ENCODE measurements at places on chromosomes 5 and 9.
A peak's percentile ranks its signal among the peaks of the same experiment; 100 is the strongest.

GRCh38 chr9:92029553-92029952 lies 79.5 kb upstream of the ROR2 start:
- no peak for DNase-seq

GRCh38 chr9:82598241-82599039 lies 464.5 kb downstream of the RASEF start:
- DNase-seq = no peak

GRCh38 chr9:16817514-16817913 lies 53.0 kb downstream of the BNC2 start:
- DNase-seq = no peak

- DNase-seq = peak; percentile 71
Measured at GRCh38 chr9:15135164-15135792, 171.7 kb downstream of the TTC39B start.

DNA sequence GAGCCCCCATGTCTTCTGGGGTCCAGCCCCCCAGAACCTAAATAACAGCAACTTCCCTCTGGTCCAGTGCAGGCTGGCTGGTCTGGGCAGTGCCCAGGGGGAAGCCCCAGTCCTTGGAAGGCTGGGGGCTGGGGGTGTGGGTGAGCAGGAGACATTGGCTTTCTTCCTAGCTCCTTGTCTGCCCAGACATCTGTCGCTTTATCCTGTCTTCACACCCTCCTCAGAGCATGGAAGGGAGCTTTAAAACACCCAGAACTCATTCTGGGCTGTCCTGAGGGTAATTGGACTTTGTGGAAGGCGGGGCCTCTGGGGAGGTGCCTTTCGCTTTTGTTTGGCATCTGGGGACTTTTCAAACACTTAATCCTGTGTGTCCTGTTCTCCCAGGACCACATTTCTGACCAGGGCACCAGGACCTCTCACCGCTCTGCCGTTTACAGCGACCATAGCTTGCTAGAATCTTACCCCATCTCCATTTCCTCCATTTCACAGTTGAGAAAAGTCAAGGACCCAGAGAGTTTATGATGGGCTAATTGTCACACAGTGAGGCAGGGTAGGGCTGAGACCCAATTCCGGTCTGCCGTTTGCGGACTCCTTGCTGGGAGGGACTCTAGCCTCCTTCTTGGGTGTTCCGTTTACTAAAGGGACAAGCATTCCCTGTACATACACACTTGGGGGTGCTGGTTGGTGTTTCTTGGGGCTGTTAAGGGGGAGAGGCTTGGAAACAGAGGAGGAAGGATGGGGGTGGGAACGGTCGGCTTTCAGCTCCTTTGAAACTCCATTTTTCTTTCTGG lies 1.1 kb downstream of the GSN start:
- DNase-seq = no peak

DNA sequence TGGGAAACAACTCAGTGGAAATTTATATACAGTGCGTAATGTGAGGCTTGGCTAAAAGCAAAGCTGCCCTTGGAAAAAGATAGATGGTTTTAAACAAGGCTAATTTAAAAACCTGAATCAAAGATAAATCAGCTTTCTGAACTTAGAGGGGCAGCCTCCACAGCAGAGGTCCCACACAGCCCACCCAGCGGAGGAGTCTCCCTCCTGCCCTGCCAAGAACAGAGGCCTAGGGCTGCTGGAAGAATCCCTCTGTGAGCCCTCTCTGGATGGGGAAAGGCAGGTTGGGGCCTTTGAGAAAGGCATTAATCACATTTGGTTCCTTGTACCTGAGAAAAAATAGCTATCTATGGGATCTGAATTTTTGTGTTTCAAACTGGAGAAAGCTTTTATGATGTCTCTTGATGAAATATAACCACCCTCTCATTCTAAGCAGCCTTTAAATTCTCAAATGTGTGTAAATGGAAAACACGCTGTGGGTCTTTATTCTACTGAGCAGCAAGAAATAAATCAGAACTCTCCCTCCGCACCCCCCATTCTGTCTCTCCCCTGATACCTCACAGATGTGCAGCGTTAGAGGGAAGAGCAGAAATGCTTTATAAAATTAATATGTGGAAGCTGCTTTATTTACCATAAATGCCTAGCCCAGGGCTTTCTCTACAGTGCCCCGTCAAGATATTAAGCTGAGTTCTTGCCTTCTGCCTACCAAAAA lies 329.2 kb downstream of the EFNA5 start:
- DNase-seq = no peak

- no peak for DNase-seq
Measured at GRCh38 chr5:159545156-159545555, 214.9 kb upstream of the IL12B start.

DNA sequence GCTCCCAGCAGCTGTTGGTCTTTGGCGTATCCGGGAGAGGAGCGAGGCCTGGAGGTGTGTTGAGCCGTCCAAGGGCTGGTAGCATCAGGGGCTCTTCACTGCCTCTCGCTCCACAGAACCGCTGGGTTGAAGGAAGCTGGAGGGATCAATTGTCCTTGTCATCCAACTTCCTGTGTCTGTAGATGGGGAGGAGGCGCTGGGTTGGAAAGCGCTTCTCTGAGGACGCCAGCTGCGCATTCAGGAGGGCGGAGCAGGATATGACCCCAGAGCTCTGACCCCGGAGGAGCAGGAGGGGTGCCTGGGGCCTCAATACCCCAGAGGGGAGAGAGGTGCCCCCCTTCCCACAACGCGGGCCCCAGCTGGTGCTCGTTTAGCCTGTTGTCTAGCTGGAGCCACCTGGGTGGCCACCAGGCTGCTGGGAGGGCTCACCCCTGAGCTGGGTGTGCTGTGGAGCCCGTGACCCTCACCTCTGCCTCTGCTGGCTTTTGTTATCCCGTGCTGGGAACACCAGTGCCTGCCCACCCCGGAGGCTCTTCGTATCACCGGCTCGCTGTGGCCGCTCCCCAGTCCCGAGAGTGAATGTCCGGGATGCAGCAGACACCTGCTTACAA lies 2.0 kb upstream of the DBH start:
- DNase-seq = no peak

DNA sequence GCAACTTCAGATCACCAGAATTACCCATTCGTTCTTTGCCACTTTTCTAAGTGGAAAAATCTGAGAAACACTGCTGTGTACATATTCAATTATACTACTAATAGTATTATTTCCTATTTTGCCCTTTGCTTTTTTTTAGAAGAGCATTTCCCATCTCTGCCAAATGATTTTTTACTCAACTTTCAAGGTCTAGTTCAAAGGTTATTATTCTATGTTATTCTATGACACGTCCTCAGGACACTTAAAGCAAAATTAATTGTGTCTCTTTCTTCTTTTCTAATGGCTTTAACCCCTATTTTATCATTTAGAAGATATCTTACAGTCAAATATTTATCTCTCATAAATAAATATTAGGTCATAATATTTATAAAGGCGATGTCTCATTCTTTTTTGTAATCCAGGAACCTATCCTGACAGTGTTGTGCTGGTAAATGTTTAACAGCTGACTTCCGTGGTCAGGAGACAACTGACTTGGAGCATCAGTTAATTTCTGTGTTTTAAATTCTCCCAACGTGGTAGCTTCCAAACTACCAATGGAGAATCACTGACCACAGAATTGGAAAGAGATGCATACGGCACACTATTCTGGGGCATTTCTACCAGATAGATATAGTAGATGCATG lies 375.2 kb downstream of the ARRDC3 start:
- no peak for DNase-seq

- DNase-seq = no peak
Measured at GRCh38 chr5:121027636-121028035, 563.5 kb downstream of the PRR16 start.

- no peak for DNase-seq
Measured at GRCh38 chr5:173512637-173513435, 103.6 kb downstream of the BOD1 start.

DNA sequence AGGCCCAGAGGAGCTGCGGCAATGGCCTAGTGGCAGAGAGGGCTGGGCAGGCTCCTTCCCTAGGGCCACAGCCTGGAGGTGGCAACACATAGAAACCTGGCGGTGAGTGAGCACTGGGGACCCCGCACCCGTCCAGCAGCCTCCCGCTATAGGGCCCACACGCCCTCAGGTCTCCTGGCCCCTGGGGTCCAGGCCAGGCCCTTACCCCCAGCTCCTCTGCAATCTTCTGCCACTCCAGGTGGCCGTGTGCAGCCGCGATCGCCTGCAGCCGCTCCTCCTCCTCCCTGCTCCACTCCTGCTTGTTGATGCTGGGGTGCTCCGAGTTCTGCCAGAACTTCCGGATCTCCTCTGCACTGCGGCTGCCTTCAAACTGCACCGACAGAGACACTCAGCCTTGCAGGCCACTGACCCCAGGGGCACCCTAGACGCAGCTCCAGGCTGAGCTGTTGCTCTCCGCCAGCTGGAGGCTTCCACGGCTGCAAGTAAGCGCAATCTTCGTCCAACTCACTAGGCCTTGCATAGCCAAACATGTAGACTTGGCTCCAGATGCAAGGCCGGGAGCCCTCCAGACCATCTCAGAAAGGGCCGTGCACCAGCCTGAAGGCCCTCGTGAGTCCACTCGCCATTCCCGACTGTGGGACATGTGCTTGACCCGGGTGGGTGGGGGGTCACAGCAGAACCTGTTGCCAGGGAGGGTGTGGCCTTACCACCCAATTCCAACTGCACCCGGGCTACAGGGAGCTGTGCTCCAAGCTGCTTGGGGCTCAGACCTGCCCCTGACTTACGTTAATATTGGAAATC lies 8.0 kb downstream of the SNAPC4 start:
- DNase-seq = no peak

DNA sequence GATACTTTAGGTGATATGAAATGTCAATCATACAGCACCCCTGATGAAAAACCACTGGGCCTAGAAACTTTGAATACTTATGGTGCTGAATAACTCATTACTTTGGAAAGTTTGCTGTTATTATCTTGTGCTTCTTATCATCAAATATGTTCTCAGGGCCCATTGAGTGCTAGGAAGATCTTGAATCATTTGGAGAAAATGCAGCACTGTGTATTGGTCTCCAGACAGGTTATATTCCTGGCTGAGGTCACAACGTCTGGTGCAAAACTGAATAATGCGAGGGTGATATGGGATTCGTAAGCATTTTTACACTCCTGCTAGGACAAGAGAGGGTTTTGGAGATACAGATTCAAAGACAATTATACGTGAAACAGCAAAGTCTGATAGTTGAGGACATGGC lies 249.4 kb upstream of the TNC start:
- no peak for DNase-seq

DNA sequence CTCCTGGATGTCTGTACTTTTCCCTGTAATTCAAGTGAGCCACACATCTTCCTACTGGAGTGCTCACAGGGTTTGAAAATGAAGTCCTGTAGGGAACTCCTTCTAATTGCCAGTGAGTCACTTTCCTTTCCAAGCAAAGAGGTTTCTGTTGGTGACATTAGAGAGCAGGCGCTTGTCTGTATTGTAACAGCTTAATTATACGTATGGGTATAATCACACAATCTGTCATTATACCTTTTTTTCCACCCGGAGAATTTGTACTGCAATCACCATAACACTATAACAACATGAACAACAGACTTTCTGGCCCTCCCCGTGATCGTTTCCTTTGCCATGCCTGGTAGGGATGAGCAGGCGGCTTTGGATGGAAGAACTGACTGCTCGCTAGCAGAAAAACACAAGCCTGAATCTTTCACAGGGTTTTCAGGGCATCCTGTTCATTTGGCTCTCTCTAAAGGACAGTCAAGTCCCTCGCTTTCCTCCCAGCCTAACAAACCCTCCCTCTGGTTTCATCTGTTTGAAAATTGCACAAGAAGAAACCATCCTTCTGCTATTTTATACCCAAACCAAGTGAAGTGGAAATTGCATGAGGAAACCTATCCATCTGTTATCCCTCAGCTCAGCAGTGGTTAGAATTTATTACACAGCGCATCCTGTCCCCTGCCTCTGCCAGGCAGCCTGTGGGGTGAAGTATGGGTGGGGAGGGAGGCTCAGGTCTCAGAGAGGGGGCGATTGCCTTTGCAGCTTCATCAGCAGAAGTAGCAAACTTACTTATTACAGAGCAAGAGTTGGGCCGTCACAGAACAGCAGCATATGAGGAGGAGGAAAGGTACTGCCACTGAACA lies 307.0 kb upstream of the TLE4 start:
- no peak for DNase-seq

GRCh38 chr5:150918613-150919012 lies 13.8 kb upstream of the ZNF300 start:
- DNase-seq = peak; percentile 12

- DNase-seq = peak; percentile 87
Measured at GRCh38 chr5:36692791-36693763, 86.7 kb downstream of the SLC1A3 start.

DNA sequence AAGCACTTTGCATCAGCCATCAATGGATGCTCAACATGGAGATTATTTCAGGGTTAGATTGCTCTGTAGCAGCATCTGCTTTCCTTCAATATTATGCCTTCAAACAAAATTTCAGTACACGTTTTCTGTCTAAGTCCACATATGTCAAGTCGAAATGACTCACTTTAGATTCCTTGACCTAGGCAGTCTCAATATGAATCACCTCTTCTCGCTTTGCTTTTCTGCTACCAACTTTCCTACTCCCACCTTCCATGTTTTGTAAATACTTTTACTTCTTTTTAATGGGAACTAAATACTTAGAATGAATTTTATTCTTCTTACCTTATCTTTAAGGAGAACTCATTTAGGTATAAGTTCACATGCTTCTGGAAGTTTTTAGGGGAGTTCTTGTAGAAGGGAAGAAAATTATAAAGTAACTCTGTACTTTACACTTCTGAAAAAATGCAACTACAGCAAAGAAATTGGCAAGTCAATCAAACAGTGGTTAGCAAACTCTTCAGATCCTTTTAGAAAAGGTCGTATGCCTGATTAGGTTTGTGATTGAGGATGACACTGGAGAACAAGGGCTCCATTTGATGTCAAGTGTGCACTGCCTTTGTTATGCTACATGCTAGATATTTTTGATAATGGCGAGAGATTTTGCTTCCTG lies 478.5 kb upstream of the SMARCA2 start:
- no peak for DNase-seq

DNA sequence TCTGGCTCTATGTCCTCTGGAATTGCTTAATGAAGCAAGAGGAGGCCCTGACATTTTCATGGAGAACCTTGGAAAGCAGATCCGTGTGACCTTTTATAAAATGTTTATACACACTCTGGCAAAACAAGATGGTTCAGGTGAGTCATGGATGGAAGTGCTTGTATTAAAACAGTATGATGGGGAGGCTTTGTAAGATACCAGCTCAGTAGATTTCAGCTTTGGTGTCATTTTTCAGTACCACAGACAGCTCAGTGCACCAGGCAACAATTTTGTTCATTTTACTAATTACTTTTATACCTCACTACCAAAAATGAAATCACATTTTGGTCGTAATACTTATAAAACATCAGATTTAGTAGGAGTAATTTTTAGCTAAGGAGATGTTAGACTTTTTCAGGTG lies 5.2 kb downstream of the KCNN2 start:
- no peak for DNase-seq

GRCh38 chr5:2284678-2285077 lies 402.0 kb upstream of the IRX4 start:
- DNase-seq = no peak

- no peak for DNase-seq
Measured at GRCh38 chr5:1317921-1318565, 23.2 kb upstream of the TERT start.

DNA sequence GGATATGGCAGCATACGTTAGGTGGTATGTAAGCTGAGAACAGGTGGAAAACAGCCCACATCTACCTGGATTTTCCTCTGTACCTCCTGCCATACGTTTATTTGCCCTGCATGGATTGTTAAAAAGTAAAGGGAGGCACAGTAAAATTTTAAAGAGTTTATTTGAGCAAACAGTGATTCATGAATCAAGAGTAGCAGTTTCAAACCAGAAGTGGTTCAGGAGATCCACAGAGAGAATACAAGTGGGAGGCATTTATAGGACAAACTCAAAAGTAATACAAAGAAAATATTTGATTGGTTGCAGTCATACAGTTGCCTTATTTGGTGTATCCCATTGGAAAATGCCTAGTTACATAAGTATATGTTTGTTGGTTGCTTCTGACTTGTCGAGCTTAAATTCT lies 117.6 kb downstream of the FAM170A start:
- no peak for DNase-seq

Data from KBM-7 (cell line).